ENCODE measurements at places on chromosomes 6 and 20.

DNA sequence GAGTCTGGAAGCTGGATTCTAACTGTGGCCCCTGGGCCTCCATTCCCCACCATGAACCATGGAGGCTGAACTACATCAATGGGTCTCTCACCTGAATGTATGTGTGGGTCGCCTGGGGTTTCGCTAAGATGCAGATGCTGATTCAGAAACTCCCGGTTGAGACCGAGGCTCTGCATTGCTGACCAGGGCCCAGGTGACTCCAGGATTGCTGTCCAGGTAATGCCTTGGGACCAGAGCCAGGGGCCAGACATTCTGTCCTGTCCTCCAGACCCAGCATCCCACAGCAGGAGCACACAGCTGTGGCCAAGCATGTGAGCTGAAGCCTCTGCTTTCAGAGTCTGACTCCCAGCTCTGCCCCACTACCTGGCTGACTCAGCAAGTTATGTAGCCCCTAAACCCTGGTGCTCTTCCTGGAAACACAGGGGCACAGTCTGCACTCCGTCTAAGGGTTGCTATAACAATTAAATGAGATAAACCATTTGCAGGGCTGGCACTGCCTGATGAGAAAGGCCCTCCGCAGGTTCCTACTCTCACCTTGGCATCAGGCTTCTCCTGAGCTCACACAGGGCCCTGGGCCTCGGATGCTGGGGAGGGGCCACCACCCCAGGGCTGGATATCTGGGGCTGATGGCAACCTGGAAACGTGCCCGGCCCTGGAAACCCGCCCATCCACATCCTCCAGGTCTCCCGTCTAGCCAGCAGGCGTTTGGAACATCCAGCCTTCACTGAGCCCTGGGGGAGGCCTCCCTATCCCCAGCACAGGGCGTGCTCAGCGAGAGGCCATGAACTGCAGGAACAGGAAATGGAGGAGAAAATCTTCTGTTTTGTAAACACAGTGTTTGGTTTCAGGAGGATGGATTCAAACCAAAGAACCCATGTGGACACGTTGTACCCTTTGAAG, 175.7 kb downstream of the DLL1 start:
- no peak for DNase-seq
- no peak overlapping the region for H3K27ac ChIP-seq
- no peaks in the 10 kb centered on the region for H3K4me1 ChIP-seq
- no peaks in the 10 kb centered on the region for H3K27me3 ChIP-seq
- H3K36me3 ChIP-seq = no peaks in the 10 kb centered on the region
- no peak overlapping the region for H3K4me3 ChIP-seq

- peaks cover 38% of the 10 kb centered on the region for H3K4me1 ChIP-seq
- no peak for DNase-seq
- no peaks in the 10 kb centered on the region for H3K36me3 ChIP-seq
- peaks cover 5% of the 10 kb centered on the region for H3K27me3 ChIP-seq
- no peak overlapping the region for H3K4me3 ChIP-seq
Measured at GRCh38 chr6:5091210-5092069, 6.3 kb downstream of the PPP1R3G start.

GRCh38 chr6:99613409-99613704, 6.7 kb downstream of the PRDM13 start:
- peaks cover 28% of the 10 kb centered on the region for H3K4me1 ChIP-seq
- H3K4me3 ChIP-seq = peak overlapping the region; percentile 11
- no peaks in the 10 kb centered on the region for H3K36me3 ChIP-seq
- no peak overlapping the region for H3K27ac ChIP-seq
- H3K27me3 ChIP-seq = peaks cover 95% of the 10 kb centered on the region

- no peaks in the 10 kb centered on the region for H3K36me3 ChIP-seq
- H3K27ac ChIP-seq = no peak overlapping the region
- no peak for DNase-seq
- H3K27me3 ChIP-seq = no peaks in the 10 kb centered on the region
- H3K4me3 ChIP-seq = no peak overlapping the region
Measured at GRCh38 chr6:90895299-90896074, 308.6 kb upstream of the MAP3K7 start.

DNA sequence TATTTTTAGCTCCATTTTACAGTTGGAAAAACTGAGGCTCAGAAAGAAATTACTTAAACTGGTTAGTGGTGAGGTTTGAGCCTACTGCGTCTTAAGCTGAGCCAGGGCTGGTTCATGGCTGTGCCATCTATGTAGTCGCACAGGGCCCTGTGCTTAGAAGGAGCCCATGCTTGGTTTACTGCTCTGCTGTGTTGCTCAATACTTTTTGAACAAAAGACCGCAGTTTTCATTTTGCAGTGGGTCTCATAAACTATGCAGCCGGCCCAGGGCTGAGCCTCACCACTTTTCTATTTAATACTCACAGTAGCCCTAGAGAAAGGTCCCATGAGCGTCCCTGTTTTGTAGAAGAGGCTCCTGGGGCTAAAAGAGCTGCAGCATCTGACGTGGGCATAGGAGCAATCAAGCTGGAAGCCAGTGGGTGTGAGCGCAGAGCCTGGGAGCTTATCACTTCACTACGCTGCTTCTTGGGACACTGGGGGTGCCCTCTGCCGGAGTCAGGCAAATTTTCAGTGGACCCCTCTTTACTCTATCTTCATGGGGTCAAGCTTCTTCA, 501 bp downstream of the SIRPB2 start:
- no peak for DNase-seq
- H3K36me3 ChIP-seq = no peaks in the 10 kb centered on the region
- H3K27me3 ChIP-seq = no peaks in the 10 kb centered on the region
- peak overlapping the region; percentile 89 for H3K4me3 ChIP-seq
- peak overlapping the region; percentile 97 for H3K27ac ChIP-seq

GRCh38 chr6:118724211-118724610, 72.8 kb upstream of the CEP85L start:
- no peak overlapping the region for H3K27ac ChIP-seq
- H3K36me3 ChIP-seq = no peaks in the 10 kb centered on the region
- H3K4me1 ChIP-seq = peaks cover 14% of the 10 kb centered on the region
- H3K4me3 ChIP-seq = no peak overlapping the region
- H3K27me3 ChIP-seq = no peaks in the 10 kb centered on the region

DNA sequence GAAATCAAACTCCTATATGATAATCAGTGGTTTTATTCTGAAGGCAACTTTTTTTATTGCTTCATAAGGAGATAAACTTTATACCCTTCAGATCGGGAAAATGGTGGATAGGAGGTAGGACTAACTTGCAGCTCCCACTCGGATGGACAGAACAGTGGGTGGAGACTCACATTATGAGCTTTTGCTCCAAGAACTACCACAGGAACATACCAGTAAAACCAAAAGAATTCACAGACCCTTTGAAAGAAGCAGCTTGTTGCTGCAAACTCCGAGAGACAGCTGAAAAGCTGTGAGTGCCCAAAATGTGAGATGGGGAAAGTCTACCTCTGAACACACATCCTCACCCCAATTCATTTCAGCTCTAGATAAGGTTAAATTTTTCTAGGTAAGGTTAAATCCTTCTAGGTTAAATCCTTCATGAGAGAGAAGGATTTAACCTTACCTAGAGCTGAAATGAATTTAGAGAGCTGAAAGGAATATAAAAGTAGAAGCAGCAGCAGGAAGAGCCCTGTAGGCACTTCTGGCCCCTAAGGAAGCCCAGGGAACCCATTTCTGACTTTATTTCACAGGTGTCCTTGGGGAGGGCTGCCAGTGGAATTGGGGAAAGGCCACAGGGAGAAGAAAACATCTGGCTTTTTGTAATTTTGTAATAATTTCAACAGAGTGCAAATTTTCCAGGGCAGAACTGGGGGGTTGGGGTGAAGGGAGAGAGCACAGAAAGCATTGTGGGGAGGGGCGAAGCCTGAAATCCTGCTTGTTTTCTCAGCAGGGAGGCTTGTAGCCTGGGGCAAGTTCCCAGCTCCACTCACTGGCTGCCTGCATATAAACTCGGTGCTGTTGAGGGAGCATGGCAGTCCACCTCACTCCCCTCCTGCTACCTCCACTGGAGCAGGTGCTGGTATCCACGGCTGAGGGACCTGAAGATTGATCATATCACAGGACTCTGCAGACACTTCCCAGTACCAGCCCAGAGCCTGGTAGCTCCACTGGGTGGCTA, 65.9 kb upstream of the HCRTR2 start:
- no peaks in the 10 kb centered on the region for H3K36me3 ChIP-seq
- no peak overlapping the region for H3K27ac ChIP-seq
- H3K4me1 ChIP-seq = no peaks in the 10 kb centered on the region
- DNase-seq = no peak

- H3K36me3 ChIP-seq = peaks cover 43% of the 10 kb centered on the region
- H3K27ac ChIP-seq = no peak overlapping the region
- no peaks in the 10 kb centered on the region for H3K4me1 ChIP-seq
Measured at GRCh38 chr6:87553159-87553765, 36.5 kb downstream of the RARS2 start.
